Amniotic stem cell (primary cell): ENCODE measurements at places on chromosomes 2 and 18.

GRCh38 chr2:42663828-42664227 is 95.4 kb downstream of the MTA3 start:
- DNase-seq = no peak

GRCh38 chr2:122081751-122082150 is 326.3 kb downstream of the TSN start:
- DNase-seq = no peak

GRCh38 chr2:225894236-225894980 is 494.9 kb downstream of the NYAP2 start:
- peak; percentile 9 for DNase-seq

DNA sequence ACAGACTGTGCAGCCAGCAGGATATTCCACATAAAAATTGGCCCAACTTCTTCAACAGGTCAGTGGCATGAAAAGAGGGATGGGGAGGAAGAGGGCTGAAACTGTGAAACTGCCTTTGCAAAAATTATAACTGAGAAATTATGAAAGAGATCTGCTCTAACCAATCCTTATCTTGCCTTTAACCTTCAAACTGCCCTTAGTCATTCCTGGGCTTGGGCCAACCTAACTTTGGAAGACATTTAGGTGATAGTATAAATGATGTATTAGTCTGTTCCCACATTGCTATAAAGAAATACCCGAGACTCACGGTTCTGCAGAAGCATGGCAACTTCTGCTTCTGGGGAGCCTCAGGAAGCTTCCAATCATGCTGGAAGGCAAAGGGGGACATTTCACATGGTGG is 74.5 kb downstream of the RPL31 start:
- no peak for DNase-seq

DNA sequence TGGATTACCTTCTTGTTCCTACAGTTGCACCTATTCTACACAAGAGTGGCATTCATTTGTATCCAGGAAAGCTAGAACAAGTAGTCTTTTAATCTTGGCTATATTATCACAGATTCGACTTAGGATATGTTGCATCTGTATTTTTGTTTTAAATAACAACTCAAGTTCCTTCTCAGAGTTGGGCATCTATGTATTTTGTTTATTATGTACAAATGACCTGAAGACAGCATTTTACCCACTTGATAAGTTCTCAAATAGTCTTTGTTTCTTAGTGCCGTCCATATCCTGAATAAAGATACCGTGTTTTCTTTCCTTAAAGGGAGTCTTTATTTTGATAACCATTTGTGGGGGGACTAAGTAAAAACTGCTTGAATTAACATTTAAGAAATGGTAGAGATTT is 2.9 kb downstream of the ITPRID2 start:
- no peak for DNase-seq

DNA sequence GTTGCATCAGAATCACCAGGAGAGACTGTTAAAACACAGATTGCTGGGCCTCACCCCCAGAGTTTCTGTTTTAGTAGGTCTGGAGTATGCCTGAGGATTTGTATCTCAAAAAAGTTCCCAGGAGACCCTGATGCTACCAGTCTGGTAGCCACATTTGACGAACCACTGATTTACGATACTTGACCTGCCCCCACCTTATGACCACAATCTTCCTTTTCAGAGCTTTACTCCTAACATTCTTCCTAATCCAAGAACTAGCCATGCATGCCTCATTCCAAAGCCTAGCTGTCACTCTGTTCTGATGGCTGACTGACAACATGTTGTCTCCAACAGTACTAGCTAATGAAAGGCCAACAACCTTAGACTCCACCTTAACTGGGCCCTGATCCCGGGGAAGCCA is 191.4 kb downstream of the MBD2 start:
- DNase-seq = no peak

- DNase-seq = no peak
Measured at GRCh38 chr2:237863102-237863511, 3.7 kb downstream of the RAMP1 start.

GRCh38 chr2:213678437-213679218 is 394.4 kb downstream of the SPAG16 start:
- no peak for DNase-seq

DNA sequence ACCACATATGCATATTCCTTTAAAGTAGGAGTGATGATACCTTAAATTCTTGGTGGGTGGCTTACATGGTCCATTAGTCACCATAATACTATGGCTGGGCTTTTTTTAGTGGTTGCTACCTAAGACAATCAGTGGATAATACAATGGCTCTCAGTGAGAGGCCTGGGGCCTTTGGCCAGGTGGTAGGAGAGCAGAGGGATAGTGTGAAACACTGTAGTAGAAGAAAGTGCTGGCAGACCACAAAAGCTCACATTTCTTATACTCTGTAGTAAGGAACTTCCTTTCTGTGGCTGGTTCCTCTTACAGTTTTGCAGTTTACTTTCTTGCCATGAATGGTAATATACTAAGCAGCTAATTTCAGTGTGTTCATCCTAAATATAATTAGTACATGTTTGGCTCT is 583.5 kb downstream of the XIRP2 start:
- DNase-seq = no peak

DNA sequence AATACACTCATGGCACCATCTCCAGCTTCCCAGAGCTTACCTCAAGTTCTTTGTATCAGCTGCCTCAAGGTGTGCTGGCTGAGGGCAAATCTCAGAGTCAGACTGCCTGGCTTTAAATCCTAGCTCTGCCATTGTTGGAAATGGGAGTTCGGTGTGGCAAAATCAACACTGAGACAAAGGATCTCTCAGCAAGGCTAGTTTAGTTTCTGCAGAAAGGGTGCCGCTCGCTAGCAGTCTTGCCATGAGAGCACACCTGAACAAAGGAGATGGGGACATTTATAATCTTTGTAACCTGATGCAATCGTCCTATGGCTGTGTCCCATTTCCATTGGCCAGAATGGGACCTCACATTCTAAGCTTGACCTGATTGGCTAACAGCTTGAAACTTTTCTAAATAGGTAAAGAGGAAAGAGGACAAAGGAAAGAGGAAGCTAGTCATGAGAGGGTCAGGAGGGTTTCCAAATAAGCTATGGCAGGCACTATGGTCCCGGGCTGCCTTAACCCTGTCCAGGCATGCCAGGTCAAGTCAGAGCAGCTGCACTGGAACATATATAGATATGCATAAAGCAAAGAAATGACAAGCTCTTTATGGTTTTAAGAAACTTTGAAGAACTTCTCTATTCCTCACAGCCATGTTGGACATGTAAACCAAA is 4.3 kb upstream of the UBE2F start:
- DNase-seq = no peak

DNA sequence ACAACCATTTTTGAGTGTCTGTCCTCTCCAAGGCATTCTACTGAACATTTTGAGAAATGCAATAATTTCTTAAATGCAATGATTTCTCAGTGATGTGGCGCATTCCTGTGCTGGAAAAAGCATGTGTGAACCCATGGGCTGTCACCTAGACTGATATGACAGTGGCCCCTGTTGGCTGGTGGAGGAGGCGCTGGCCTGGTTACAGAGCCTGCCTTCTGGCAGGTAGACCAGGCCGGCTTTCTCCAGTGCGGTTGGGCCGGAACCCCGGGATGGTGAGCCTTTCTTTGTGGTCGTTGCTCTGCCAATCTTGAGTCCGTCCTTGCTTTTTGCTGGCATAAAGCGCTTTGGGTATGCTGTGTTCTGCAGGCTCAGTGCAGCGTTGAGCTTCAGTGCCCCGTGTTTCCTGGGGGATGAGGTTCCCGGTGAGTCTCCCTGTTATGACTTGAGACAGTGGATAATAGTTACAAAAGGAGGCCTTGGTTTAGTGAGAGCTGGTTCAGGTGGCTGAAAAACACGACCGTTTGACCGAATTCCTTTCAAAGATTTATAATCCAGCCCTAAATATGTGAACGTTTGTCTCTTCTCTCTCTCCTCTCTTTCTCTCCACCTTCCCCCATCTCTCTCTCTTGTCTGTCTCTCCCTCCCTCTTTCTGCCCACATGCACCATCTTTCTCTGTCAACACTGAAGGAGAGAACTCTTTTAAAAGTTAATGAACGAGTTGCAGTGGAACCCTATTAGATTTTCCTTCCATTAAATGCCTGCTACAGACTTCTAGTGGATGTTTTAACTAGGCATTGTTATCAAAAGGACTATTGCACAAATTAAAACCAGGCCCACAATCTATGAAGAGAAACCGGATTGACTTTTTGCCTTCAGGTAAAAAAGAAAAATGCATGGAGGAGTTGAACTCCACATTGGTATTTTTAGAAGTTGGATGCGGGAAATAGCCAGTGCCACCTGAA is 34.0 kb downstream of the TSHZ1 start:
- DNase-seq = no peak

GRCh38 chr2:201024518-201024917 is 47.0 kb downstream of the HYCC2 start:
- no peak for DNase-seq

- no peak for DNase-seq
Measured at GRCh38 chr2:132678483-132678882, 8.5 kb upstream of the LYPD1 start.

DNA sequence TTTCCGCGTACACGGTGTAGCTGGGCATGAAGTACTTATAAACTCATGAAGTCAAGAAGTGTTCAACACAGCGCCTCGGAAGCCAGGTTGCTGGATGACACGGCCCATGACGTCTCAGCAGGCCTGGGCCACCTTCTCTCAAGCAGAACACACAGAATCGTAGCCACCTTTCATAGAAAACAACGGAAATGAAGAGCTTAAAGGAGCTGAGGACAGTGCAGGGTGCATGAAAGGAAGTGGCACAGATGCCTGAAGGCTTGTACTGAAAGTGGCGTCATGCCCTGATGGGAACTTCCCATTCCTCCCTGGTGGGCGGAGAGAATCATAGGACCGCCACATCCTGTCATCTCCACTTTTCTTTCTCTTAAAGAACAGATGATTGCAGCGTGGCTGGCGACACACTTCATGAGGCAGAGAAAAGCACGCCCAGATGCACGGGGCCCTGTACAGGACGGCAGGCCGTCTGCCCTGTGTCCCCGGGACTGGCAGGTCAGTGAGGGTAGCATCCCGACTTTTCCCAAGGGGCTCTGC is 31.1 kb downstream of the HDAC4 start:
- DNase-seq = no peak

- no peak for DNase-seq
Measured at GRCh38 chr2:2836343-2837070, 505.4 kb upstream of the MYT1L start.

- DNase-seq = no peak
Measured at GRCh38 chr2:1610096-1610485, 134.2 kb downstream of the PXDN start.

- no peak for DNase-seq
Measured at GRCh38 chr2:43718530-43719124, 42.4 kb upstream of the C1GALT1C1L start.

DNA sequence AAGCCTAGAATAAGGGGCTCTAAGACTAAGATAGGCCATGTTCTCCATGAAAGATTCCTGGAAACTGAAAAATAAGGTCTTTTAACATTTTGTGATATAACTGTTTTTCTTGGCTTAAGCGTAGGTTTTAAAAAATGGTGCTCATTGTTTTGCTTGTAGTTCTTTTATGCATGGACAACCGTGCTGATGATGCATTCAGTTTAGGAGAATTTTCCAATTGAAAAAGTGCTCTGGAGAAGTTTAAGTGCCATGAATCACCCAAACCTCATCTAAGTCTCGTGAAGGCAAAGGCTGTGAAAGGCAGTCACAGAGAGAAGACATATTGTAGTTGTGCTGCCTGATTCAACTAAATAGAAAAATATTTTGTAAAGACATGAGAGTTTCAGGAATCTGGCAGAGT is 111.8 kb upstream of the GAREM1 start:
- DNase-seq = no peak

DNA sequence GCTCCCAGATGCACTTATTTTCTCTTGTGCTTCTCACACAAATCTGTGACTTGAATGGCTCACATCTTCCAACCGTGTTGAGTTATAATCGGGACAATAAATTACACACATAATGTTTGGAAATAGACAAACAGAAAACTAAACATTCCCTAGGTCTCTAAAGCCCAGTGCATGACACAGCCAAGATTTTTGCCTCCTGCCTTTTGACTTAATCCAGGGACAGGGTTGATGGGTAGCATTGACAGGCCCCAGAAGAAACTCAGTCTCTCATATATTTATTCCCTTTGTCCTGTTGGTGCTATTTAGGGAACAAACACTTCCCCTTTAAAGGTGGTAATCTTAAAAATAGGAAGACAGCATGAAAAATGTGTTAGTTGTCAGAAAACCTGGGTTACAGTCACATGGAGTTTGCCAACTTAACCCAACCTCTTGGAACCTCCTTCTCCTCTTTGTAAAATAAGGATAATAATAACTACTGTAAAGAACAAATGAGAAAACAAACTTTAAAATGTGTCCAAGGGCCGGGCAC is 24.0 kb upstream of the ARPC2 start:
- no peak for DNase-seq

- DNase-seq = no peak
Measured at GRCh38 chr18:69980509-69980908, 32.8 kb upstream of the CD226 start.

DNA sequence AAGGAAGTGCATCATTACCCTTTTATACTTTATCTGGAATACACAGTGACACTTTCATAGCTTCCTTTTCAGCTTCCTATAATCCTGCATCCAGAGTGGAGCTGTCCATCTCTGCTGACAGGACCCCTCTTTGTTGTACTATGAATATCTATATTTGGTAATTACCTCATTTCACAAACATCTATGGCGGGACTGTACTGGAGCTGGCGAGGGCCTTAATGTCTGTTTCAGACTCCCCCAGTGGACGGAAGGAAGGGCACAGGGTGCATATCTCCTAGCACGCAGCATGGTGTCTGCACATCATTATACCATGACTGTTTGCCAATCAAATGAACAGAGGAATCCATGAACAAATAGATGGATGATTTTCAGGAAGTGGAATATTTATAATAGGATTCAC is 142.3 kb downstream of the SOX11 start:
- no peak for DNase-seq

GRCh38 chr2:41949091-41949882 is 98.5 kb upstream of the PKDCC start:
- DNase-seq = no peak
